ENCODE measurements at places on chromosomes 2 and 18. TPM values are rescaled to one million over a fixed set of nuclear protein-coding genes. Genes with fewer than 3 reads are reported as not detected.
A peak's percentile ranks its signal among the peaks of the same experiment; 100 is the strongest.

DNA sequence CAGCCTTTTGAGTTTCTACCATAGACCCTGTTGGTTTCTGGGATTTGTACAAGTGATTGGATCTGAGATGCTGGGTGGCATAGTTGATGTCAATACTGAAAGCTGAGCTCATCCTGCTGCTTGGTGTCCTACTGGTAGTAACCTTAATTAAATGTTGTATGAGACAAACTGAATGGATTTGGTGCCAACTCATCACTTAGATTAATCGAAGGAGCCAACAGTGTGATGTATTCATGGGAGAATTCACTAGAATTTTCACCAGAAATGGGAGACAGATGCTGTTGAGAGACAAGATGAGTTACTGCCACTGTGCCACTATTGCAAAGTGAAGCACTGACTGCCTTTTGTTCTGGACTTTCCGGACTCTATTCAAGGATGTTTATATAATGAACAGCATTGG is 158.5 kb downstream of the THADA start:
- DNase-seq, result no peak

GRCh38 chr2:221527776-221528309 is 44.3 kb downstream of the EPHA4 start:
- peak; percentile 30 for DNase-seq

- DNase-seq, result no peak
These were observed 35.3 kb downstream of the RAB31 start for GRCh38 chr18:9743200-9744016.

GRCh38 chr2:162254236-162254871 is 11.1 kb upstream of the FAP start:
- DNase-seq, result no peak

GRCh38 chr2:173118395-173118794 is 42.7 kb downstream of the MAP3K20 start:
- DNase-seq, result no peak

- DNase-seq, result peak; percentile 7
These were observed 237.2 kb upstream of the ETAA1 start for GRCh38 chr2:67159929-67160328.

Gene DES
- total RNA-seq, result 2,247 TPM

Gene CGREF1
- 11.6 TPM for total RNA-seq

Gene RUFY4
- total RNA-seq, result 13.7 TPM

Gene TMEM163
- total RNA-seq, result 3.4 TPM

Gene NDUFS1
- total RNA-seq, result 81.1 TPM

Gene BIN1
- total RNA-seq, result 47.7 TPM

Gene DNAH6
- 0.96 TPM for total RNA-seq

Gene RBM44
- 2.4 TPM for total RNA-seq

Gene PTCD3
- total RNA-seq, result 105 TPM

Gene PLGLB1
- 7.7 TPM for total RNA-seq

Gene PPP1R1C
- 23.4 TPM for total RNA-seq
